ENCODE measurements at places on chromosomes 5 and 9. TPM values are rescaled to one million over a fixed set of nuclear protein-coding genes. Genes with fewer than 3 reads are reported as not detected.

DNA sequence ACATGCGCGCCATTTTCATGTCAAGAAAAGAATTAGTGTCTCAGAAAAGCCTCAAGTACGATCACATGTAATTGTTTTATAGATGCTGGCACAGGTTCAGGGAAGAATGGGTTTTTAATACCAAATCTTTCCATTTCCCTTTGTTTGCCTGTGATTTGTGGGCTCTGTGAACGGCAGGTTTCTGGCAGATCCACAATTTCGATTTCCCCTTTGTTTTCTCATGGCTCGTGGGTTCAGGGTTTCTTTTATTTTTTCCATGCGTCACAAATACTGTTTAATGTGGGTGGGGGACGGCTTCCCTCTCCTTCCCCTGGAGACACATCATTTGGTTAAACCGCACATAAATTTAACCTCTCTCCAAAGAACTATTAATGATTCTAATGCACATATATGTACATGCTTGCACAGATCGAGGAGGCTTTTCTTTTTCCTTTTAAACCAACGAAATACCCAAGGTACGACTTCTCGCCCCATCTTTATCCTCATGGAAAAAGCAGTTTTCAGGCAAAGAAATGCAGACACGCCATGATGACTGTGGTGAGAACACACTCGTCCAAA lies 195.9 kb downstream of the SLIT3 start:
- no peak for DNase-seq

DNA sequence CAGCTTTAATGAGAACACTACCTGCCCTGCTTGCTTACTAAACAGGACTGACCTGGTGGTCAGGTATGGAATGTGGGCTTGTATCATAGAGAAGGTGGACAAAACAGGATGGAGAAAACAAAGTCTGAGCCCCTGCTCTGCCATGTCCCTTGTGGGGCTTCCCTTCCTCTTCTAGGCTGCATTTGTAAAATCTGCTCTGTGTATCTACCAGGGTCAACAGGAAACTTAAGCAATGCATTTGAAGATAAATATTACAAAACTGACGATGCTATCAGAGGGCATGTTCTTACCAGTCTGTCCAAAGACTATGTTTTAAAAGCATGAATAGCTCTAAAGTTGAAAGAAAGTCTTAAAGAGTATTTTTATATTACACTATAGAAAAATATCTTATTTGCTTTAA lies 228.7 kb downstream of the DCP2 start:
- DNase-seq: no peak

WDR38 gene
- not detected for total RNA-seq

- DNase-seq: no peak
These were observed 140.5 kb downstream of the SLIT3 start for GRCh38 chr5:169160405-169160901.
